ENCODE measurements at places on chromosomes 2 and 18.
A peak's percentile ranks its signal among the peaks of the same experiment; 100 is the strongest.

GRCh38 chr2:144194326-144195071 lies 325.4 kb downstream of the ZEB2 start:
- no peak for DNase-seq

- no peak for DNase-seq
These were observed 12.1 kb downstream of the PSD4 start for GRCh38 chr2:113185664-113186432.

GRCh38 chr2:97963880-97964279 lies 31.9 kb downstream of the TMEM131 start:
- DNase-seq, result no peak

DNA sequence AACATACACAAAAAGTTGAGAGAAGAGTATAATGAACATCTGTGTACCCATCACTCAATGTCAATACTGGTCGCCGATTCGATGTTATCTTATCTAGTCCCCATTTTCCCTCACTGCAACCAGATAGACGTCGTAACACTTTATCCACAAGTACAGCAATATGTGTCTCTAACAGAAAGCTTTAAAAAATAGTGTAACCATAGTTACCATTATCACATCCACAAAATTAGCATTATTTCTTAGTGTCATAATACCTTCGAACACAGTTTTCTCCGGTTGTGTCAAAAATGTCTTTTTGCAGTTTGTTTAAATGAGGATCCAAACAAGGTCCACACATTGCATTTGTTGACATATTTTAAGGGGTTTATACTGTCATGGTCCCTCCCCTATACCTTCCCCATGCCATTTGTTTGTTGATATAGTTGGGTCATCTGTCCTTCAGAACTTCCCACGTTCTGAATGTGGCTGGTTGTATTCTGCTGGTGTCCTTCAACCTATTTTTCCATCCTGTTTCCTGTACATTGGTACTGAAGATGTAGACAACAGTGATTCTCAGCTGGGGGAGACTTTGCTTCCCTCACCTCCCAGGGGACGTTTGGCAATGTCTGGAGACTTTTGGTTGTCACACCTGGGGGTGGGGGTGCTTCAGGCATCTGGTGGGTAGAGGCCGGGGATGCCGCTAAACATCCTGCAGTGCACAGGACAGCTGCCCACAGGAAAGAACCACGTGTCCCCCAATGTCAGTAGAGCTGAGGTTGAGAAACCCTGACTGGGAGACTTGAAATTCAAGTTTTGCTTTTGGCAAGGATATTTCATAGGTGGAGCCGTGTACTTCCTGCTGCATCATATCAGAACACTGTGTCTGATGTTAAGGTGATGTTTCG lies 72.7 kb upstream of the SPRED2 start:
- DNase-seq, result no peak

GRCh38 chr18:77544792-77545191 lies 295.1 kb downstream of the GALR1 start:
- no peak for DNase-seq

- DNase-seq, result no peak
These were observed 834.9 kb upstream of the SLC39A10 start for GRCh38 chr2:194822097-194822496.

DNA sequence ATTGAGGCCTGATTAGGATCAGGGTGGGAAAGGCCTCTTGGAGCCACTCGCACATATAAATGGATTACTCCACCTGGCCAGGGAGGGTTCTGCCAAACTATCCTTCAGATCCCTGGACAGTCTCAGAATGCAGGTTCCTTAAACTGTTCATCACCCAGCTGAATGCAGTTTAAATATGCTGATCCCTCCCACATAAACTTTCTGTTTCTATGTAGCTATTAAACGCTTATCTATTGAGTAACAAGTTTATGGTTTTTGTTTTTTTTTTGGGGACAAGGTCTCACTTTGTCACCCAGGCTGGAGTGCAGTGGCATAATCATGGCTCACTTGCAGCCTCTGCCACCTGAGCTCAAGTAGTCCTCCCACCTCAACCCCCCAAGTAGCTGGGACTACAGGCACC lies 1.9 kb downstream of the CAD start:
- DNase-seq, result no peak

DNA sequence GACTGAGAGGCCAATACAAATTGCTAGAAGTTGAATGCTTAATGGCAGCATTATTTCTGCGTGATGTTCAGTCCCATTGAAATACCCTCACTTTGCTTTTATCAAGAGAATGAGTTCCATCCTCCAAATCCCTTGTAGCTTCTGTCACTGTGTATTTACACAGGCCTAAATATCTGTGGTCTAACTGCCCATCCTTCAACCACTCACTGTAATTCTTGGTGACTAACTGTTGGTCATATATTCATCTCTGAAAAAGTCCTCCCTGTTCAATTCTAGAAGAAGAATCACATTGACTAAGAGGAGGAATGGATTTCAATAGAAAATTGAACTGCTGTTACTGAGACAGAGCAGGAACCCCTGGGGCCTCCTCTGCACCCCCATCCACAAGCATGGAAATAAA lies 74.2 kb upstream of the L3MBTL4 start:
- DNase-seq, result no peak

- no peak for DNase-seq
These were observed 257.6 kb downstream of the CYP26B1 start for GRCh38 chr2:71889759-71890684.

DNA sequence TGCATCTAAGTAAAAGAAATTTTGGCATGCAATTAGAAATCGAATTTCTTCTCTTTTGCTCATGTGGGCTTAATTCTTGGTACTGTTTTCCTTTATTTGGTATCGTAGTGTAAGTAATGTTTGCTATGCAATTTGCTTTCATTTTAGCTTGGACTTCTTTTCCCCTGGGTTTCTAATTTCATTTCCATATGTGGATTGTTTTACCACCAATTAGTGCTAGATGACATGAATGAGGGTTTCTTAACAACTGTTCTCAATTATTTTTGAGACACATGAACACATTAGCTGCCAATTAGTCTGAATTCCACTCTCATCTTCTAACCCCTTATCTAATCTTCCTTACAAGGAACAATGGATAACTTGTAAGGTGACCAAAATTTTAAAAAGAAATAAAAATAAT lies 1047.2 kb upstream of the PIK3C3 start:
- no peak for DNase-seq

DNA sequence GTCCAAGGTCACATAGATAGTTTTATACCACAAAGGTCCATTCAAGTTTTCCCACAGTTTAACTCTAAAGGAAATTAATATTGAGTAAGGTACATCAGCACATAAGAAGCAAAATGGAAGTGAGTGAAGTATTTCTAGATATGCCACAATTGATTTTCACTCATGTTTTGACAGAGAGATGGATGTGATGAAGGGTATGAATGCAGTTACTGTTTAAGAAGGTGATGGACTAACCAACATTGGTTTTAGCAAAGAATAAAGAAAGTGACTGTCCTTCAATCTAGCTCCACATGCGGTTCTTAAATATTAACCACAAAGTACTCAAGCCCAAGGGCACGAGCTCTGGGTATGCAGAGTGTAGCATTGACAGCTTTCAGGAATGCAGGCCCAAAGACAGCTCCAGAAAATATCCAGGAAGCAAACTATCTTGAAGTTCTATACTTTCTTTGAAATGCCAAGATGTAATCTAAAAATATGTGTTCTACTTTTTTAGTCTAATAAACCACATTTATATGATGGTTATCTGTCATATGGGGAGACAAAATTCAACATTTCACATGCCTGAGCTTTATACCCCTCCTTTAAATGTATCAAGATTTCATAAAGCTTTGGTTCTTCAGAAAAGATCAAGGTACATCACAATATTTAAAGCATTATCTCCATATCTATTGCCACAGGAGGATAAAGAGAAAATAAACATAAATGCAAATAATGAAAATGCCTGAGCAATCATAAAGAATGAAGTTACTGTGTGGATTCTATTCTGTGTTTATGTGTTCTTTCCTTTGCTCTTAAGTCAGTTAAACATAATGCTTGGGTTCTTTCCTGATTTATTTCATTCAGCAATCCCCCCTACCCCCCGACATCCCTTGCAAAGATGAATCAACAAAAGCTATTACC lies 6.7 kb upstream of the SCN1A start:
- DNase-seq, result no peak

GRCh38 chr2:133344849-133345248 lies 223.4 kb downstream of the NCKAP5 start:
- DNase-seq, result no peak

GRCh38 chr18:58446391-58447060 lies 182.4 kb downstream of the ALPK2 start:
- DNase-seq, result no peak

DNA sequence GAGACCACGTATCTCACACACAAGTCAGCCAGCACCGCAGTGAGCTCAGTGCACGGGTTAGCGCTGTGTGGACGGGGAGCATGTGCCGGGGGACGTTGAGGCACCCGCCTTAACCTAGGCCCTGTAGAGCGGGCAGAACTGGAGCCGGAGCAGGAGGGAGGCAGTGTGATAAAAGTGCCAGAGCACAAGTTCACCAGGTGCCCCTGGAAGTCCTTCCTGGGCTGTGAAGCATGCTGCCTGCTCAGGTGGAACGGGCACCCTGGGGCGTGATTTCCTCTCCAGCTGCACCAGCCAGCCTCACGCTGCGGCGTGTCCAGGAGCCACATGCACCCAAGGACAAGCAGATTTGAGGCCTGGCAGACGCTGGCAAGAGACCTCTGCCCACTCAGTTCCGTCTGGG lies 50.3 kb downstream of the ITGB1BP1 start:
- no peak for DNase-seq

- DNase-seq, result no peak
These were observed 7.3 kb downstream of the IL1R1 start for GRCh38 chr2:102149644-102150455.

DNA sequence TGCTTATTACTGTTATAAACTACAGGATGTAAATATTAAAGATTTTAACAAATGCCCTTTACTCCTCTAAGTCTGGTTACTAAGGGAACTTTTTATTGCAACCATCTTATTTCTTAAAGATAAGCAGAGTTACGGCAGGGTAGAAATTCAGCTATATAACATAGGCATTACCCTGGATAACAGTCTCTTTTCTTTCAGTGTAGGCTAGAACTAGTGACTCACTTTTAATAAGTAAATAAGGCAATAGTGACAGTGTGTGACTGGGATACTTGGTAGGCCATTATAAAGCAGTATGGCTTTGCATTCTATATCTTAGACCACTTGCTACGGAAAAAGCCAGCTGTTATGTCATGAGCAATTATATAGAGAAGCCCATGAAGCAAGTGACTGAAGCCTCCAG lies 1041.0 kb upstream of the NRXN1 start:
- no peak for DNase-seq

GRCh38 chr2:235660484-235661082 lies 166.7 kb downstream of the AGAP1 start:
- DNase-seq, result no peak

DNA sequence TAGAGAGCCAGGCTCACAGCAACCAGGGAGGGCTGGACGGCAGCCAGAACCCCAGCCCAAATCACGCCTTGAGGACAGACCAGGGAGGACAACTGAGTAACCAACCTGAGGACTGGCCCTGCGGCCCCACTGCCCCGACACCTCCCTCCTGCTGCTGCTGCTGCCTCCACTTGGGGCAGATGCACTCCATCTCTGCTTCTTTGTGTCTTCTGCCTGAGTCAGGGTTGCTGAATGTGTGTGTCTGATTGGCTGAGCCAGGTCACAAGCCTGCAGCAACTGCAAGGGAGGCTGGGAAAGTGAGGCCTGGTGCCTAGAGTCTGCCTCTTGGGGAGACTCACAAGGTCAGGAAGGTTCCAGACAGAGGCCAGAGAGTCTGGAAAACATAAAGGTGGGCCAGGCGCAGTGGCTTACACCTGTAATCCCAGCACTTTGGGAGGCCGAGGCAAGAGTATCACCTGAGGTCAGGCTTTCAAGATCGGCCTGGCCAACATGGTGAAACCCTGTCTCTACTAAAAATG lies 83.4 kb downstream of the ZFP36L2 start:
- DNase-seq, result peak; percentile 36

DNA sequence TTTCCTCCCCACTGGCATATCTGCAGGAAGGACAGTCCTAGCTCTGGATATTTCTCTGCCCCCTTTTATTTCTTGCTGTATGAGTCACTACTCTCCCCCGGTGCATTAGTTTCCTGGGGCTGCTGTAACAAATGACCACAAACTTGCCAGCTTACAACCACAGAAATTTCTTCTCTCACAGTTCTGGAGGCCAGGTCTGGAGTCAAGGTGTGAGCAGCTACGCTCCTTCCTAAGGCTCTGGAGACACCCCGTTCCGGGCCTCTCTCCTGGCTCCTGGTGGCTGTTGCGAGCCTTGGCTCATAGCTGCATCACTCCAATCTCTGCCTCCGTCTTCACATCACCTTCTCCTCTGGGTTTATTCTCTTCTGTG lies 34.1 kb downstream of the PTPRM start:
- DNase-seq, result no peak

- DNase-seq, result no peak
These were observed 46.4 kb downstream of the ACYP2 start for GRCh38 chr2:54161660-54162424.

DNA sequence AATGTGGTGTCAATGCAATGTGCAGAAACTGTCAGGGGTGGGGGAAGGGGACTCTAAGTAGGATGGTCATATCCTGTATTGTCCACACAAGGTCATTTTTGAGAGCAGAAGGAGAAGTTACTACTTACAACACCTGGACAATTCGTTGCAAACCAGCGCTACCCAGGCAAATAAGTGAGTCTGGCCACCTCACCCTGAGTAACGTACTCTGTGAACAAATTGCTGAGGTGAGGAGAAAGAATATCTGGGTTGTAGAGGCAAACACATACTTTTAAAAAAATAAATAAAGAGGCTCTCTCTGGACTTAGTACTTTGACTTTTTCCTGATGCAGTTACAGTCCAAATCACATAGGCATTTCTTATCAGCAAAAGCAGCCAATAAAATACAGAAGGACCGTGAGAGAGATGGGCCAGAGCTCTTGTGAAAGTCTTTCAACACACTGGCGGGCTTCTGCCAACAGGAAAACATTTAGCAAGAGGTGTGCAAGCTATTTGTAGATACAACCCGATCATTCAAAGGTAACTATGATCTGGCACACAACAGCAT lies 268.2 kb upstream of the ID2 start:
- no peak for DNase-seq

DNA sequence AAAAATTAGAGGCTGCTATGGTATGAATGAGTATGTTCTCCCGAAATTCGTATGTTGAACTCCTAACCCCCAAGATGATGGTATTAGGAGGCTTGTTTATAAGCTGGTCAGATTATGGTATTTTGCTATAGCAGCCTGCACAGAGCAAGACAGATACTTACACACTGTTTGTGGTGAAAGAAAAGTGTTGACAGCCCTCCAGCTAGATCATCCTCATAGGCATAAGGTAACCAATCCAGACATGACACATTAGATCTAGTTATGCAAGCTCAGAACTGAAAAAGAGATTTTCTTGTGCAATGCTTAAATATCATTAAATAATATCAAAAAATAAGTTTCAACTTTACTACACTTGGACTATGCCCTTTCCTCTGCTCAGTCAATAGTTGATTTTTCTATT lies 107.1 kb downstream of the ABCA12 start:
- DNase-seq, result no peak

- DNase-seq, result no peak
These were observed 26.2 kb downstream of the ATAD2B start for GRCh38 chr2:23900541-23901322.

Measured in stimulated activated CD8-positive, alpha-beta memory T cell treated with anti-CD3 and anti-CD28 coated beads, Interleukin-15, amount 100 ng/mL, for 48 hours (primary cell).